ENCODE measurements at places on chromosomes 1 and 21. TPM values are rescaled to one million over a fixed set of nuclear protein-coding genes. Genes with fewer than 3 reads are reported as not detected.

Gene FAM167B
- not detected for total RNA-seq

DNA sequence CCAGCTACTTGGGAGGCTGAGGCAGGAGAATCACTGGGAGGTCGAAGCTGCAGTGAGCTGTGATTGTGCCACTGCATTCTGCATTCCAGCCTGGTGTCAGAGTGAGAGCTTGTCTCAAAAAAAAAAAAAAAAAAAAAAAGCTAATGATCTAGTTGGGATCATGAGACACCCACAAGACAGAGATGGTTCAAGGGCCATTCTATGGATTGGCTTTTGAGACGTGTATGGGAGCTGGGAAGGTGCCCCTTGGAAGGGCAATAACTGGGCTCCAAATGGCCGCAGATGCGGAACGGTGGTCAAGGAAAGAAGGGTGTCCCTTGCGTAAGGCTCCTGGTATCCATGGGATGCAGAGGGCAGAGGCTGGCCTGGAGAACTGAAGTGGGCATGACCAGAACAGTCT is 6.8 kb upstream of the ADAM15 start:
- DNase-seq, result no peak

DNA sequence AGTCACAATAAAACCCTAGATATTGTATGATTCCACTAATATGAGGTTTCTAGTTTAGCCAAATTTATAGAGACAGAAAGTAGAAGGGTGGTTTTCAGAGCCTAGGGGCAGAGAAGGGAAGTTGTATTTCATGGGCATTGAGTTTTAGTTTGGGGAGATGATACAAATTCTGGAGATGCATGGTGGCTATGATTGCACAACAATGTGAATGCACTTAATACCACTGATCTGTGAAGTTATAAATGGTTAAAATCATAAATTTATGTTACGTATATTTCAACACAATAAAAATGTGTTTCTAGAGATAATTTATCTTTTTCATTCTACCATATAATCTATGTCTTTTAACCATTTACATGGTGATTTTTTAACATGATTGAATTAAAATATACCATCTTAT is 779.3 kb upstream of the BRINP3 start:
- no peak for DNase-seq

GRCh38 chr1:45507893-45508292 is 7.8 kb downstream of the MMACHC start:
- DNase-seq, result no peak

All from renal cortical epithelial cell (primary cell).